Hippocampal formation (tissue), 2 donors: ENCODE measurements at places on chromosomes 7 and 10.

DNA sequence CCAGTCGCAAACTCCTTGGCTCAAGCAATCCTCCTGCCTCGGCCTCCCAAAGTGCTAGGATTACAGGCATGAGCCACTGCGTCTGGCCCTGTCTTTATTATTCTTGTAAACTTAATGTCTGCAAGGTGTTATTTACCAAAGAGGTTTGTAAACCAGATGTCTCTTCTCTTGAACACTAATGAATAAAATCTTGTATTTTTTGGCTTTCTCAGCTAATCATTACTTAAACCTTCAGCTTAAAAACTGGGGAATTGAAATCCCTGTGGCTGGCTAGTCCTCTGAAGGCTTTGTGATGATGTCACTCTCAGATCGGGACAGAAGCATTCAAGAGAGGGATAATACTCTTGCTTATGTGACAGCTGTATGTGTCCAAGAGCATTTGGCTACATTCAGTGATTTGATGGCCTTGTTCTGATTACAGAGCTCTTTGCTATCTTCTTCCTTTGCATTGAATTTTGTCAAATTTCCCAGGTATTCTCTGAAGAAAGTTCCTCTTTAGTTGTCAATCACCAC is 130.3 kb downstream of the BICC1 start:
- no peak for DNase-seq

DNA sequence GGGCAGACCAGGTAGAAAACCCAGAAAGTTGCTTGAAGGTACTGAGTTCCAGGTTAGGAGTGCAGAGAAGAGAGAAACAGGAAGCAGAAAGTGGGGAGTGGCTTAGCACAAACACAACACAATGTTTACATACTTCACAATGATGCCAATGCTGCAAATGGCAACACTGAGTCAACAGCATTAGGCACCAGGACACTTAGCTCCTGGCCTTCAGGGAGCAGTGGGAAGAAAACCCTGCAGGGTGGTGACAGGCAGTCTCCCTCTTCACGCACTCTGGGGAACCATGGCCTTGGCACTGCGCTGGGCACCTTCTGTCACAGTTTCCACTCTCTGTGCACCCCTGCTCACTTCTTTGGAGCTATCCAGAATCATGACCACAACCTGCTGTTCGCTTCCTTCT is 7.3 kb downstream of the ICA1 start:
- no peak for DNase-seq

DNA sequence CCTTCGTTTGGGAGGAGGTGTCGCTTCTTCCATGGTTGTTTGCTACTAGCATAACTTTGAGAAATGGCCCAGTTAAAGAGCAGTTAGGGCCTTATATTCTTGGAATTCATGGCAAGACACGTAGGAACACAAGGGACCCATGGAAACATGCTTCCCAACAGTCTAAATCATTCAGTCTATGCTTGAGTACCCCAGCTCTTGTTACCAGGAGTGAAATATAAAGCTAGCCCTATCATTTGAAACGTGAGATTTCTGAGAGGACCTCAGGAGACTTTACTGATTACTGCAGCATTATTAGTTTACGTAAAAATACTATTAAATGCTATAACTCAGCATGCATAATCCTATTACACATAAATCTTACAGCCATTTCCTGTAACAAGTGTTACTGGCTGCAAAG is 328.6 kb upstream of the CDC14C start:
- no peak for DNase-seq

DNA sequence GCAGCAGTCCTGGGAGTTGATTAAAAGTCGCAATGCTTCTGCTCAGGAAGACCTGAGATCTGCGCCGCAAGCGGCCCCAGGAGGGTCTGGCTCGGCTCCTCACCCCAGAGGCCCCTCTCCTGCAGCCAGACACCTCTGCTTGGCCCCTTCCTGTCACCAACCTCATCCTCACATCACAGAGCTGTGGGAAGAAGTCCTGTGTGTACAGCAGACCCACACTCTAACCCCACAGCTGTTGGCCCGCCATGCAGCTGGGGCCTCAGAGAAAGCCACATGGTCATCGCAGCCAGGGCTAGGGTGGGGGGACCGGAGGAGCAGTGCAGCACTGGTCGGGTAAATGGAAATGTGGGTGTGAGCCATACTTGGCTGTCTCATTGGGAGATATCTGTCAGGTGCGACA is 97.7 kb downstream of the RGS10 start:
- no peak for DNase-seq

GRCh38 chr7:70432567-70433001 is 699.4 kb upstream of the GALNT17 start:
- DNase-seq = no peak

GRCh38 chr7:139886206-139886605 is 57.1 kb downstream of the TBXAS1 start:
- DNase-seq = no peak

DNA sequence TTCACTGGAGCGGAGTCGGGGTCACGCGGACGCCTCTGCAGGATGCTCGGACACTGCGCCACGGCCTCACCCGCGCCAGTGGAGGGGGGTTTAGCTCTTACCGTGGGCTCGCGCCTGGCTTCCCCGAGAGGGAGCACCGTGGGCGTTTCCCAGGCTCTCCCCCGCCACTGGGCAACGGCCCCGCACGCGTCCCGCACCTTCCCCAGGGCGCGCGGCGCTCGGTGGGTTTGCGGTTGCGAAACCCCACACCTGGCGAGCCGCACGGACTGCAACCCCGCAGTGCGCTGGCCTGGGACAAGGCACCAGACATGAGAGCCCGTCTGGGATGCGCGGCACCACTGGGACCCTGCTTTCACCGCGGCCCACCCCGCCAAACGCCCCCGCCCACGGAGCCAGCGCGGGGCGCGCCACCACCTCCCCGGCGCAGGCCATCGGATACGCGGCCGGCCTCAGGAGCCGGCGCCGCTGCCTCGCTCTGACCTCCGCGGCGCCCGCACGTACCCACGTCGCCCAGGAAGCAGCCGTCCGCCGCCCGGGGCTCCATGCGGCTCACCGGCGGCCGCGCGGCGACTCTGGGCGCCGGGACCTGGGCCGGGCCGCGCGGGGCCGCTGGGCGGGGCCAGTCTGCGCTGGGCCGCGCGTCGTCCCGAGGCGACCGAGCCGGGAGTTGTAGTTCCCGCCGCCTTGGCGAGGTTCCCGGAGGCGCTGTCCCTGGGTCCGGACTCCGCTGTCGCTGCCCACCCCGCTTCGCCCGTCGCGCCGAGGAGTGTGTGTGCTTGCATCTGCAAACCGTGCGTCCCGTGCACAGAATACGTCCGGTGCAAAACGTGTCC is at the start of gene ASB13:
ASB13 (minus strand) TSS at position 588 of the 833 bp plus-strand sequence; CDS start at position 544, 44 bp downstream.
- DNase-seq = no peak

GRCh38 chr7:134293002-134293740 is 23.6 kb downstream of the SLC35B4 start:
- peak; percentile 37 for DNase-seq

GRCh38 chr10:74976565-74976964 is 134.9 kb upstream of the SAMD8 start:
- no peak for DNase-seq

GRCh38 chr7:52715701-52716100 is 319.7 kb upstream of the POM121L12 start:
- no peak for DNase-seq

GRCh38 chr10:45433716-45434469 is 59.9 kb downstream of the ALOX5 start:
- no peak for DNase-seq

DNA sequence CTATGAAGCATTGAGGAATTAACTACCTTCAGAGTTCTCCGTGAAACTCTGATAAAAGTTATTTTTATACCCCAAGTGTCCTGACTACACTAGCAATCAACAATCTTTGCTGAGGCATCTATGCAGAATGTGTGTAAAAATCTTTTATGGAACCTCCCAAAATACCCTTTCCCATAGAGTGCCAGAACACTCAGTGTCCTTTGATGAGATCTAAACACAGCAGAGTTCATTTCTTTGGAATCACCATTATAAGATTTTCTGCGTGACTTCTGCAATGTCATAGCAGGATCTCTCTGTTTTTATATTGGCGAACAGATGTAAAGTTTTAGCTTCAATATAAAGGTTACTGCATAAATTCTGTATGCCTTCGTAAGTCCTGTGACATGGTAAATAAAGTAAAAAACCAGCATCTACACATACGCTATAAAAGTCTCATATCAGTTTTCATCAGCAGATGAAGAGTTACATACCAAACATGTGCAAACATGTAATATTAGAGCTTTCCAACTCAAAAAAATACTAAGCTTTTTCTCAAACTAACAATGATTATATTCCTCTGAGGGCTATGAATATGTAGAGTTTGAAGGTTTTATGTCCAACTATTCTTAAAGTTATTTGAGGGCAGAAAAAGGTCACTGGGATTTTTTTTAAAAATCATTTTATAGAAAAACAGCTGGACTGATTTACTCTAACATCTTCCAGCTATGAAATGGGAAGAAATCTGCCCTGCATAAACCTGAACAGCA is 67.2 kb downstream of the SKIDA1 start:
- DNase-seq = no peak

DNA sequence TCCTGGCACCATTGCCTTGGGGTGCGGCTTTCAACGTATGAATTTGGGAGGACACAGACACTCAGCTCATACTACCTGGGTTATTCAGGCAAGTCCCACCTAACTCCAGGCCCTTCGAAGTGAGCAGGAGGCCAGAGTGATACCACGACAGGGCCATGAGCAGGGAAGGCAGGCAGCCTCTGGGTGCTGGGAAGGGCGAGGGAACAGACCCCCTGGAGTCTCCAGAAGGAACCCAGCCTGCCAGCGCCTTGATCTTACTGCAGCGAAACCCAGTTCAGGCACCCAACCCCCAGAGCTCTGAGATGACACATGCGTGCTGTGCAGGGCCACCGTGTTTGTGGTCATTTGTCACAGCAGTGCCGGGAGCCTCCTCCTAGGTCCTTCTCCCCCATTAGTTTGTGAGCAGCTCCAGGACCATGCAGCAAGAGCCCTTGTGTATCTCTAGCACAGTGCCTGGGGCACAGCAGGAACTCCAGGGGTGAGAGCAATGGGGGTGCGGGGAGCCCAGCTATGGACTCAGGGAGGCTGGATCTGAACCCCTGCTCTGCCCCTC is 7.7 kb upstream of the INSIG1 start:
- no peak for DNase-seq

DNA sequence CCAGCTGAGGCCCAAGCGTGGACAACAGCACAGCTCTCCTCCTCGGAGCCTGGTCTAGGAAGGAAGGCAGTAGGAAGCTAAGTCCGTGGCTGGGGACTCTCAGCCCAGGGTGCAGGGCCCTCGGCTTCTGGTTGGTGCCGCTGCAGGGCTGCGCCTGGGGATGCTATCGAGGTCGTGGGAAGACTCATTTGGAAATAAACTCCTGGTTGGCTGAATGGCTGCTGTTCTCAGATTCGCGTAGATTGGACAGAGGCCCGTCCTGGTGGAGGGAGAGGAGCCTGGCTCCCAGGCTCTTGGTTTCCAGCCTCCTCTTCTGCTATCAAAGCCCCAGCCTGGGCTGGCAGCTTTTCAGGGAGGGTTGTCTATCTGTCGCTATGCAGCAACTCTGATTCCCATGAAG is 152.6 kb upstream of the FZD8 start:
- no peak for DNase-seq

DNA sequence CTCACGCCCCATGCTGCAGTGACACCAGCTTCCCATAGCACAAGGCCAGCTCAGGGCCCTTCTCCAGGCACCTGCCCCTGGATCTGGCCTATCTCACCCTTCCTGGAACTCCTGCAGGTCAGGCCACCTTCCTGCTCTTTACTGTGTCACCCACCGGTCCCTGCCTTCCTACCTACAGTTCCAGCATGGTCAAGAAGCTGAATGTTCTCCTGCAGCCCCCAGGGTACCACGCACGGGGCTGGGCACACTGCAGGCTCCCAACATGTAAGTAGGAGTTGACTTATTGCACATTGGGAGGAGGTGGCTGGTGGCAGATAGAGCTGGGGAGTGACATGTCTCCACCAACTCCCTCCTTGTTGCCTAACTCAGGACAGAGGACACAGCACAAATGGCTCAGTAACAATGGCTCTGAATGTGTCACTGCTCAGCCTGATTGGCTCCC is 14.5 kb downstream of the ITPRIP start:
- no peak for DNase-seq

DNA sequence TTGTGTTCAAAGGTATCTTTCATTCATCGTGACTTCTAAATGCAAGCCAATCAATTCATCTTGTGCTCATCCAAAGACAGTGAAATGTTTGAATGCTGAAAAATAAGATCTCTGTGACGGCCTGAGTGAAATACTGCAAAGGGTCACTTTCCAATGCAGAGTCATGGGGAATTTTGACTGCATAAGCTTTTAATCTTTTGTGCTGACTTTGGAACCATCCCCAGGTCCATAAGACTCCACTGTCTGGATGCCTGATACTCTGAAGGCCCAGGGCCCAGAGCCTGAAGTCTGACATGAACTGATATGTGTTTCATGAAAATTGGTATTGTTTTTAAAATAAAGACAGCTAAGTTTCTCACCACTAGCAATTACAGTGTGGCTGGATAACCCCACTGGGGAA is 39.0 kb downstream of the PPP1R3C start:
- no peak for DNase-seq

DNA sequence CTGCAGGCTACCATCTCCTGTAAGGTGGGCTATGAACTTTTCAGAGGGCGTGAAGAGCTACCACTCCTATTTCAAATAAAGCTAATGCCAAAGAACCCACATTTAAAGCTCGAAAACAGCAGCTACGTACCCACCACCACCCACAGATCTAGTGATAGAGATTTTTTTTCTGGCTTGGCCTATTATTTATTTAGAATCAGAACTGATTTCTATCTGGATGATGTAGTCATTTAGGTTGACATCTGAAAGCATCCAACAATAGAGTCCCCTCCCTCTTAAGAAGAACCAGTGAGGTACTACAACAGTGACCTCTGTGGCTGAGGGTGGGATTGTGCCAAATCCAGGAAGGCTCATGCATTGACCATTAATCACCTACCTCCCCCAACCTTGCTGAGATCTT is 113.8 kb upstream of the ADO start:
- no peak for DNase-seq

- peak; percentile 59 for DNase-seq
These were observed 361.7 kb downstream of the GPAM start for GRCh38 chr10:111821871-111822270.

- no peak for DNase-seq
These were observed 370.3 kb downstream of the BMPER start for GRCh38 chr7:34275624-34276023.

DNA sequence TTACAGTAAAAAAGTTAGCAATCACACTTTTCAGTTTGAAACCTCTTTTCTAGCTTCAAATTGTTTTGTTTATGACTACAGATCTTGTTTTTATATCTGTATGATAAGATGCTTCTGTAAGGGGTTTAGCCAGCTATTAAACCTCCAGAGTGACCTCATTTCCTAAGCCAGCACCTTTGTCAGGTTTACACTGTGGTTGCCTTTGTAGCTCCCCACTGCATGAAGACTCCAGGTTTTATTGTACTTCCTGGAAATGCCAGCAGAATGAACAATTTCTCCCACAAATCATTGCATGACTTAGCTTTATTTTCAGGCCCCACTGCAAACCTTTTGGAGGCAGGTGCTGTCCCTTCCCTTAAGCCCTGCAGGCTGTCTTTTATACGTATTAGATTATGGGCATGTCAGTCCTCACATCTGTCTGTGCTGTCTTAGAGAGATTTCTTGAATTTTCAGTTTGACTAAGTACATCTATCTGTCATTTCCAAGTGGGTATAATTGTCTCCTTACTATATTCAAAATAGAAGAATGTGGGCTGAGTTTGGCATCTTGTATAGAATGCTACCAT is 8.2 kb upstream of the AGR3 start:
- no peak for DNase-seq

- DNase-seq = peak; percentile 51
These were observed 653 bp upstream of the ADRB1 start for GRCh38 chr10:114042895-114043531.
